ENCODE measurements at places on chromosomes 2 and 18.

GRCh38 chr2:17788773-17789172 lies 27.5 kb upstream of the MSGN1 start:
- no peak for DNase-seq

- no peak for DNase-seq
These were observed 664 bp downstream of the CCT4 start for GRCh38 chr2:61887717-61888266.

- DNase-seq = no peak
These were observed 4.0 kb upstream of the DAW1 start for GRCh38 chr2:227867386-227867785.

GRCh38 chr2:240589375-240589774 lies 2.8 kb downstream of the CAPN10 start:
- DNase-seq = no peak

DNA sequence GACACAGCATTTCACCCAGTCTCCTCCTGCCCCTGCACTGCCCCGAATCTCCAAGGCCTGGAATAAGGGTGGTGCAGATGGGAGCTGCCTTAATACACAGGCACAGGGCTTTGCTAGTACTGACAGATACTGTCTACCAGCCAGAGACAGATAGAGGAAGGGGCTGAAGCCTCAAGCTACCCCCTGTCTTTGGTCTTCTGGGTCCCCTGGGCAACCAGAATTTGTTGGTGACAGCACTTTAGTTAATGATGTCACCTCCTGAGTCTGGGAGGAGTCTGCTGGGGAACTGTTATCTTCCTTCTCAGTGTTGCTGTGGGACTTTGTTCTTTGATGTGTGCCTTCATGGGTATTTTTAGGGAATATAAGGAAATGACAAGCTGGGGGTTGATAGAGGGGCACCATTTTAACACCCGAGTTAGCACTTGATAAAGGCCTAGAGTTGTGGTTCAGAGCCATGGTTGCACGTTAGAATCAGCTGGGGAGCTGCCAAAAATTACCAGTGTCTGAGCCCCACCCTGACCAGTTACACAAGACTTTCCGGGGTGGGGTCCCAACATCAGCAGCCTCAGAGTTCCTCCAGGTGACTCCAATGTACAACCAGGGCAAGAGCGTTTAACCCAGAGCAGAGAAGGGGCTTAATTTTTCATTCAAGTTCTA lies 136.8 kb downstream of the SMAD7 start:
- peak; percentile 81 for DNase-seq

DNA sequence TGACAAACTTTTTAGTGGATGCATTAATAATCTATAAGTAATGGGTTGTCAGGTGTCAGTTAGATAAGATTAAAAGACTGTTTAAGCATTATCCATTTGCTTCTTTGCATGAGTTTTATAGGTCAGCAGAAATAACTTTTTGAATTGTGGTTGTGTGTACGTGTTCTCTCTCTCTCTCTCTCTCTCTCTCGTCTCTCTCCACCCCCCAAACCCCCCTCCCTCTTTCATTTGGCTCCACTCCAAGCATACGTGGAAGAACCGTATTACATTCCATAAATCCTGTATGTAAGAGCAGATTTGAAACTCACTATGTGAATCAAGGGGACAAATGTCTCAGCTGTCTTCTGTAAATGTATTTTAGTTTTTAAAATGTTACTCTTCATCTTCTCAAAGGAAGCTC lies 120.2 kb downstream of the MEIS1 start:
- DNase-seq = no peak

- DNase-seq = no peak
These were observed 272.4 kb downstream of the AGAP1 start for GRCh38 chr2:235766278-235766677.

DNA sequence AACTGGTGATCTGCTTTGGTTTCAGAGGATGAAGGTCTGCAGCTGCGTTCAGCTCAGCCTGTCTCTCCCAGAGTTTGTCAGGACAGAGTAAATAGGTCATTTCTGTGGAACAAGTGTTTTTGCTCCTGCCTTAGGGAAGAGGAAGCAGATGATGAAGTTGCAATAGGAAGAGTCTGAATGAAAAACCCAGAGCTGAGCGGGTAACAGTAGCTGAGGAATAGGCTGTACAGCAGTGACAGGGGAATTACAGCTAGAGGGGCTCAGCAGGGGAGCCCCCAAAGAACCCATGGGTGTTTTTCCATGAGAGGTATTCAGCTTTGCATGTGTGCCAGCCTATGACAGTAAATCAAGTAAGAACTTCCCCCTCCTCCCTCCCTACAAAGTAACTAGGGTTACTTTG lies 10.3 kb upstream of the CYBRD1 start:
- DNase-seq = no peak

DNA sequence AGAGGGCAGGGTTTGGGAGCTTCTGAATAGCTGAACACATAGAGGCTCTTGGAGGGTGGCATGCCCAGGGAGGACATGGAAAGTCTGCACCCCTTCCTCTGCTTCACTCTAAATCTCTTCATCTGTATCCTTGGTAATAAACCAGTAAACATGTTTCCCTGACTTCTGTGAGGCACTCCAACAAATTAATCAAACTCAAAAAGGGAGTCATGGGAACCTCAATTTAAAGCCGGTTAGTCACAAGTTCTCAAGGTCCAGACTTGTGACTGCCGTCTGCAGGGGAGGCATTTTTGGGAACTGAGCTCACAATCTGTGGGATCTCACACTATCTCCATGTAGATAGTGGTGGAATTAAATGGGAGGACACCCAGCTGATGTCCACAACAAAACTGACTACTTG lies 33.1 kb upstream of the STON1 start:
- DNase-seq = no peak

DNA sequence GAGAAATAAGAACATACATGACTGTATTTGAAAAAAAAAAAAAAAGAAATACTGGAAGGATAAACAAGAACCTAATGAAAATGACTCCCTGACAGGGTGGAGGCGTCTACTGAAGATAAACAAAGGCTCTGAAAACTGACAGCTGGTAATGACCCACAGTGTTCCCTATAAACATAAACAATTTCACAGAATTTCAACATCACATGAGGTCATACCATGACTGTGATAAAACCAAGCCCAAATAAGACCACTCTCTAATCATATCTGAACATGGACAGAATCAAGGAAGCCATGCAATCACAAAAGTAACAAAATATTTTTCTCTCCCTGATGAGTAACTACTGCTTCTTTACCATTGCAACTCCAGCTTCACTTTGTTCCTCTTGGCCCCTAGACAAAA lies 159.3 kb downstream of the FAM124B start:
- DNase-seq = no peak

DNA sequence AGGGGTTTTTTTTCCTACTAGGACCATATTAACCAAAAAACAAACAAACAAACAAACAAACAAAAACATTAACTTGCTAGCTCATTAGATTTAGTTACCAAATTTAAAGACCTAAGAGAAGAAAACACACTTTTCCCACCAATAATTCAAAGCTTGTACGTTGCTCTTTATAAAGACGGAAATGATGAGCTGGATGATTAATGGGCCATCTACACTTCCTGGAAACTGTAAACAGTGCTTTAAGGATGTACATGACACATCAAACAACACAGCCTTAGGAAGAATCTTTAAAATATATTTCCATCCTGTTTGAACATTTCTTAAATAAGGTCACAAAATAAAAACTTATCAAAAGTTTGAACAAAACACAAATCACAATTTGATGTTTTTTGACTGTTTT lies 982 bp downstream of the BMP10 start:
- DNase-seq = no peak

- no peak for DNase-seq
These were observed 47.4 kb upstream of the CYRIA start for GRCh38 chr2:16713011-16713423.

DNA sequence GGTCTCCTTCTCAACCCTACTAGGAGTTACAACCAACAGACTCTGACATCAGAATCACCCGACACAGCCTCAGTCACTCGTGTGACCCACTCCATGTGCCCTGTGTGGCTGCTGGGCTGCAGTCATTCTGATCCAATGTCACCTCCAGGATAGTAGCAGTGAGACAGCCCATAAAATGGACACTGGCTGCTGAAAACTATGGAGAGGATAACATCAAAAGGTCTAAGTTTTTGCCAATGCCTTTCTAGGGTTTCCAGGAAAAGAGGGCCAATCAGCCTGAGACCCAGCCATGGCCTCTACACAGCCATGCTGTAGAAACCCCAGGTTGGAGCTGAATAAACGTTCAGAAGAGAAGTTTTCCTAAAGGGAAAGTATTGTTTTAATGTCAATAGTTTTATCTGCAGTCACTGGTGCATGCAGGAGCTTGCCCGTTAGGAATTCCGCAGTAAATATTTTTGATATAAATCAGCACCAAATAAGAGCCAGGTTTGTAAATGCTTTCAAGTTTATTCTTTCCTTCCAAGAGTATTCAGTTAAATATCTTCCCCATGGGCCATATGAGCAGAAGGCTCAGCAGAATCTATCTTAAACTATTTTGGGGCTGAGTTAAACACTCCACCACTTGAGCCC lies 92.2 kb upstream of the PID1 start:
- no peak for DNase-seq

GRCh38 chr18:35673682-35674081 lies 92.1 kb downstream of the GALNT1 start:
- no peak for DNase-seq

GRCh38 chr2:238167344-238167715 lies 8.6 kb downstream of the ERFE start:
- DNase-seq = no peak

Measured in central memory CD8-positive, alpha-beta T cell (primary cell).